ENCODE measurements at places on chromosomes 13 and 19. TPM values are rescaled to one million over a fixed set of nuclear protein-coding genes. Genes with fewer than 3 reads are reported as not detected.

Gene ADM5
- 5.1 TPM for total RNA-seq

Gene DPRX
- total RNA-seq: not detected

Gene NLRP9
- not detected for total RNA-seq

DNA sequence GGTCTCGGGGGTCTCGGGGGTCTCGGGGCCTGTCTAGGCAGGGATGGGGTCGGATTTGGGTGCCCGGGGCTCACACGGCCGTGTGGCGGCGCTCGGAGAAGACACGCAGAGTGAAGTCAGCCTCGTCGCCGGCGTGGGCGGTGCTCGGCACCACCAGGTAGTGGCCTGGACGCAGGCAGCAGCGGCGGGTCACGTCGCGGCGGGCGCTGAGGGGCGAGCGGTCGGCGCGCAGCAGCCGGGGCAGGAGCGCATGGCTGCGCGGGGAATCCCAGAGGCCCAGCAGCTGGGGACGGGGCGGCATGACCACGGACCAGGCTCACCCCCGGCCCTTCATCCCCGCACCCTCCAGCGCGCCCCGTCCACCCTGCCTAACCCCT is 8.2 kb downstream of the CAPN12 start:
- H3K27me3 ChIP-seq: no peaks in the 10 kb centered on the region
- H3K36me3 ChIP-seq: no peaks in the 10 kb centered on the region
- peak overlapping the region; percentile 65 for H3K4me3 ChIP-seq
- peaks cover 45% of the 10 kb centered on the region for H3K4me1 ChIP-seq
- DNase-seq: peak; percentile 53

DNA sequence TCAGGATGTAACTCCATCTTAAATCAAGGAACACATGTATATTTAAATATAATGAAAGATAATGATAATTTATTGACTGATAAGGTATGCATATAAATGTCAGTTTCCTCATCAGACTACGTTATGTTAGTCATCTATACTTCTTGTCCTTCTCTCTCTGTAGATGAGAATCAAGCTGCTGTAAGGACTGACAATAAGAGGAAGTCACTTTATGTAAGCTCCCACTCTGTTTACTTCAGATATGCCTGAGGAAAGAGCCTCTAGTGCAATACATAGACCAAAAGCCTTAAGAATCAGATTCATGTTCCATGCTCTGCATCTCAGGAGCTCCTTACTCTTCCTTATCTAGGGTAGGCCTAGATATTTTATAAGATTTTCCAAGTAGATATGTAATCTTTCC is 9.6 kb upstream of the SLITRK6 start:
- H3K27ac ChIP-seq: no peak overlapping the region
- H3K27me3 ChIP-seq: no peaks in the 10 kb centered on the region
- no peak for DNase-seq
- H3K4me1 ChIP-seq: no peaks in the 10 kb centered on the region

- DNase-seq: no peak
- H3K4me1 ChIP-seq: peaks cover 8% of the 10 kb centered on the region
- H3K4me3 ChIP-seq: peak overlapping the region; percentile 89
Observed at GRCh38 chr19:39030854-39031367, 1.4 kb downstream of the FBXO27 start.

DNA sequence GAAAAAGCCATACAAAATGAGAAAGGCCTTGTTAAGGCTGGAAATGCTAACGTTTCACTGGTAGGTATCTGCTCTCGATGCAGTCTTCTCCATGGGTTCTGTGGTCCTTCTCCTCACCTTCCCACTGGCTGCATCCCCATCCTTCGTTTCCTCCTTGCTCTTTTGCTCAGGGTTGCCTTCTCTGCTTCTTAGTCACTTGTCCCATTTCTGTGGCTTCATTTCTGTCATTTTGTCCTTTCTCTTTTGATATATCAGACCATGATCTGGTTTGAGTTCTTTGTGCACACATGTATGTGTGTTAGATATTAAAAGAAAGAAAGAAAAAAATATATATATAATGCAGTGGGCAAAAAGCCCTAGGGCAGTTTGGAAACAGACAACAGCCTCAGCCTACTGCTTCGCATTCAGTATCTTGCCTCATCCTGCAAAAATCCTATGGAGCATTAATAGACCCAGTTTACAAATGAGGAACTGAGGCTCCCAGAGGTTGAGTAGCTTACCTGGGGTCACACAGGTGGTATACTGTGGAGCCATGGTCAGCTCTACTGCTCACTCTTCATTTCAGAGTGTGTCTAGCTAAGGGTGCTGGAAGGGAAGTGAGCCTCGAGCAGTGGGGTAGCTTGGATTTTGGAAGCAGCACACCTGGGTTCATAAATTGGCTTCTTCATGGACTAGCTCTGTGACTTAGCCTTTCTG is 57.6 kb upstream of the MEDAG start:
- H3K36me3 ChIP-seq: no peaks in the 10 kb centered on the region
- H3K4me3 ChIP-seq: no peak overlapping the region
- no peak overlapping the region for H3K27ac ChIP-seq
- no peaks in the 10 kb centered on the region for H3K27me3 ChIP-seq
- DNase-seq: no peak

- H3K4me3 ChIP-seq: no peak overlapping the region
- H3K36me3 ChIP-seq: no peaks in the 10 kb centered on the region
- H3K27ac ChIP-seq: no peak overlapping the region
- no peaks in the 10 kb centered on the region for H3K27me3 ChIP-seq
Observed at GRCh38 chr13:44103429-44104196, 223.9 kb downstream of the LACC1 start.

- no peaks in the 10 kb centered on the region for H3K27me3 ChIP-seq
- H3K4me3 ChIP-seq: no peak overlapping the region
- no peaks in the 10 kb centered on the region for H3K36me3 ChIP-seq
- H3K27ac ChIP-seq: no peak overlapping the region
- H3K4me1 ChIP-seq: no peaks in the 10 kb centered on the region
- DNase-seq: no peak
Observed at GRCh38 chr13:91813253-91813652, 414.8 kb downstream of the GPC5 start.

DNA sequence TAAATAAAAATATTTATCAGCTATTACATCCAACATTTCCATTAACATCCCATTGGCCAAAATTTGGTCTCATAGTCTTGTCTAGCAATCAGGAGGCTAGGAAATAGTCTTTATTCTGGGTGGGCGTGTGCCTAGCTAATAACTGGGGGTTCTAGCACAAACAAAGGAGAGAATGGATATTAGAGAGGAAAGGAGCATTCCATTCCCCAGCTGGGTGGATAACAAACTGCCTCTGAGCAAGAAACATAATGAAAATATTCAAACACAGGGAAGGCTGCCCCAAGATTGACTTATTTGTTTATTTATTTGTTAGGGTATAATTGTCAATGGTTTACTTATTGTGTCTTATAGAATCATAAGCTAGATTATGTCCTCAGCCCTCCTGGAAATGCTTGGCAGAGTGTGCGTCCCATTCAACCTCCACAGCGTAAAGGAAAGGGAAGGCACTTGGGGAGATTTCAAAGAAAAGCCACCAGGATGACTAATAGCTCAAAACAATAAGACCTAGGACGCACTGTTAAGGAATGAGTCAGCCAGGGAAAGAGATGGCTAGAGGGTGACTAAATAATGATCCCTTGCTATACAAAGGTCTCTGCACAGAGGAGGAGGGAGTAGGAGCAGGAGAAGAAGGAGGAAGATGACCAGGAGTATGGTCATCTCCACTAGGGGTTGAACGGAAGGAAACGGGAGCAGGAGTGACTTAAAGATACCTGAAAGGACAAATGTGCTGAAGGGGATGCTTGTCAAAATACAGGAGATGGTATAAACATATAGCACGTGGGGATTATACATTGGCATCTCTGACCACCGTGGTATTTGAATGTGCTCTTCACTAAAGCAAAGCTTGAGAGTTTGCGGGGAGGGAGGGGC is 23.5 kb upstream of the USP12 start:
- peaks cover 7% of the 10 kb centered on the region for H3K36me3 ChIP-seq
- DNase-seq: no peak
- H3K4me3 ChIP-seq: no peak overlapping the region
- H3K27me3 ChIP-seq: peaks cover 18% of the 10 kb centered on the region
- H3K27ac ChIP-seq: no peak overlapping the region
- H3K4me1 ChIP-seq: no peaks in the 10 kb centered on the region
